Stimulated activated CD8-positive, alpha-beta memory T cell treated with anti-CD3 and anti-CD28 coated beads, Interleukin-7, amount 100 ng/mL, for 1 hour (primary cell): ENCODE measurements at places on chromosomes 13 and 19.

GRCh38 chr19:16688084-16688483, 27.1 kb downstream of the TMEM38A start:
- no peak for DNase-seq

DNA sequence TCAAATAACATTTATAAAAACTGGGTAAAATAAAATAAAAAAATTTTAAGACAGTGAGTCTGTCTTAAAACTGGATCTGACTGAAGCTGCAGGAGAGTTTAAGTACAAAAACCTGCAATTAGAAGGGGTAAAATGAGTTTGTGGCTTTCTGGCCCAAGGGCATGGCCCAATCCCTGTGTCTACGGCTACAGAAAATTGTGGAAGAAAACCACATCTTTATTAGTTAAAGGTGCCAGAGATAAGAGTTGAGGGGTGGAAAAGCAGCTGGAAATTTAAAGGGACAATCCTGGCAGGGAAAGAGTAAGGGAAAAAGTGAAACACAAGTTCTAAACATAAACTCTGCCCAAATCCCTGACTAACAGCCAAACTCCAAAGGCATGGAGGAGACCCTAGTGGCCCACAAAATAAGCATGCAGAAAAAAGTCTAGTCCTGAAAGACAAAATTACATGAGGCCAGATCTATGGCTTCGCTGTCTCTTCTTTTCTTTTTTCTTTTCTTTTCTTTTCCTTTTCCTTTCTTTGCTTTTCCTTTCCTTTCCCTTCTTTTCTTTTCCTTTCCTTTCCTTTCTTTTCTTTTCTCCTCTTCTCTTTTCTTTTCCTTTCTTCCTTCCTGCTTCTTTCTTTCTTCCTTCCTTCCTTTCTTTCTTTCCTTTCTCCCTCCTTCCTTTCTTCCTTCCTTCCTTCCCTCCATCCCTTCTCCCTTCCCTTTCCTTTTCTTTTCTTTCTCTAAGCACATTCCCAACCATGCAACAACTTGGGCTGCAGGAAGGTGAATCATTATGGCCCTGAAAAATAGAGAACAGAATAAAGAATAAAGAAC, 23.5 kb upstream of the DLEU7 start:
- DNase-seq = no peak

GRCh38 chr19:36986131-36986530, 70.0 kb downstream of the ZNF568 start:
- DNase-seq = no peak

DNA sequence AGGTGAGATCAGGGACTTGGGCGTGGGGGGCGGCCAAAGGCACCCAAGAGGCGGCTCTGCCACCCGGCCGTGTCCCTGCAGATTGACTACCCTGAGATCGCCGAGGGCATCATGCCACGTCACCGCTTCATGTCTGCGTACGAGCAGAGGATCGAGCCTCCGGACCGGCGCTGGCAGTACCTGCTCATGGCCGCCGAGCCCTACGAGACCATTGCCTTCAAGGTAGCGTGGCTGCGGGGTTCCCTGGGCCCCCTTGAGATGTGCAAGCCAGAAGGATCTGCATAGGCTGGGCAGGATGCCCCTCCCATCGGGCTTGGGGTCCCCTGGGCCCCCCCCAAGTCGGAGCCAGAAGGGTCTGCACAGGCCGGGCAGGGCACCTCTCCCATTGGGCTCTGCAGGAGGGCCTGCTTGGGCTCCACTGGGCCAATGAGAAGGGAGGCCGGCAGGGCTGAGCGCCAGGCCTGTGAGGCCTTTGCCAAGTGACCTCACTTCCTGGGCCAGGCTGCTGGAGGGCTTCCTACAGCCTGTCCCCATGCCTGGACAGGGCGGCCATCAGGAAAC, 2.2 kb upstream of the AMH start:
- DNase-seq = no peak

- DNase-seq = no peak
These were observed 111.3 kb upstream of the EDNRB start for GRCh38 chr13:78029901-78030300.

GRCh38 chr19:3129112-3129511, 6.7 kb upstream of the GNA15 start:
- DNase-seq = no peak
